NT2/D1 (cell line): ENCODE measurements at places on chromosomes 2 and 18.

DNA sequence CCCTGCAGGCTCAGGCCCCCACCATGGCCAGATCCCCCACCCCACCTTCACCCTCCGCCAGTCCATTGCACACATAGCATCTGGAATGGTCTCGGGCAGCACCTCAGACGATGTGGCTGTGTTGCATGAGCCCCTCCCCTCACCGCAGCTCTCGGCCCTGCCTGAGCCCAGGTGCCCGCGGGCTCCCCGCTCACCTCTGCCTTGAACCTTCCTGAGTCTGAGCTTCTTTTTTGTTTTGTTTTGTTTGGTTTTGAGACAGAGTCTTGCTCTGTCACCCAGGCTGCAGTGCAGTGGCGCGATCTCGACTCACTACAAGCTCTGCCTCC is 20.1 kb downstream of the RRM2 start:
- DNase-seq, result no peak

DNA sequence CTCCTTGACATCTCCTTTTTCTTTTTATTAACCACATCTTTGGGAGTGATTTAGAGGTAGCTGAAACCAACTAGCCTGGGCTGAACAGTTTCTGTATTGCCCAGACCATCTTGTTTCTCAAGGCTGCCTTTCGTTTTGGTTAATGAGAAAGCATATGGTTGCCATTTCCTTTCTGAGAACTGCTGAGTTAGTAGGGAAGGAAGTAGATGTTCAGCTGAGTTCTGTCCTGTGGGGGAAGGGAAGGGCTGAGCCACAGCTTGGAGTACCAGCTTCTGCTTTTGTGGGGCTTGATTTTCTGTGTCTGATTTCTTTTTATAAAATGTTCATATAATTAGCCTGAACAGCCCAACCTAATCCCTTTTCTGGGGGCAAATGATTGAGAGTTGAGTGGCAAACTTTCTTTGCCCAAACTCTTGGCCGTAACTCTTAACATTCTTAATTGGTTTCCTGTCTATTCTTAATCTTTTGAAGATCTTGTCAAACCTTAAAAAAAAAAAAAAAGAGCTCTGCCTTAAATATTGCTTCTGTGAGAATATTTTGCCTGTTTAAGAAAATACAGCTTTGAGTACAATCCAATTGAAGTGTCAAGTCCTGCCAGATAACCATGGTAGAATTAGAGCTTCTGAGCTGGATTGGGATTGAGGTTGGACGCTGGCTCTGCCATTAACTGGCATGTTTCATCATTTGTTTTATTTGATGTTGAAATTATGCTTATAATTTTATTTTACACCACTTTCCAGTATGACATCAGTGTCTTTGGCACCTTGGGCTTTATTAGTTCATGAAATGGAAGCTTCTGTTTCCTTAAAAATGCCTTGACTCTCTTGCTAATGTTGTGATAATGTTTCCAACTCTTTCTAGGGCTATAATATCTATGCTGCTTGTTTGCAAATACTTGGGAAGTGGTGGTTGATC is 1.9 kb upstream of the NABP1 start:
- DNase-seq, result no peak

DNA sequence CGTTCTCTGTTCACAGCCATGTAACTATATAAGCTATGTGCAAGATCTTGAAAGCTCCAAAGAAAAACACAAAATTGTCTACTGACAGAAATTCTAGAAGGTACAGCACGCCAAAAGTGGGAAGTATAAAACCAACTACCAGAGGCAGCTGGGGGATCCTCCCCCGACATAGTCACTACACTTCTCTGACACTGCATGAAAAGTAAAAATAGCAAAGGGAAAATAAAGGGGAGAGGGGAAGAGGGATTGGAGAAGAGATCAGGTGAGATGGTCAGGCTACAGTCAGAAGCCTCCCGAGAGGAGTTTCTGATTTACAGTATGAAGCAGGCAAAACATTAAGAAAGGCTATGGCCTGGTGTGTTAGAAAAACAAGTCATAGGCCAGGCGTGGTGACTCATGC is 39.8 kb upstream of the PCBP1 start:
- DNase-seq, result no peak

GRCh38 chr2:84486441-84487115 is 27.5 kb upstream of the SUCLG1 start:
- DNase-seq, result no peak

DNA sequence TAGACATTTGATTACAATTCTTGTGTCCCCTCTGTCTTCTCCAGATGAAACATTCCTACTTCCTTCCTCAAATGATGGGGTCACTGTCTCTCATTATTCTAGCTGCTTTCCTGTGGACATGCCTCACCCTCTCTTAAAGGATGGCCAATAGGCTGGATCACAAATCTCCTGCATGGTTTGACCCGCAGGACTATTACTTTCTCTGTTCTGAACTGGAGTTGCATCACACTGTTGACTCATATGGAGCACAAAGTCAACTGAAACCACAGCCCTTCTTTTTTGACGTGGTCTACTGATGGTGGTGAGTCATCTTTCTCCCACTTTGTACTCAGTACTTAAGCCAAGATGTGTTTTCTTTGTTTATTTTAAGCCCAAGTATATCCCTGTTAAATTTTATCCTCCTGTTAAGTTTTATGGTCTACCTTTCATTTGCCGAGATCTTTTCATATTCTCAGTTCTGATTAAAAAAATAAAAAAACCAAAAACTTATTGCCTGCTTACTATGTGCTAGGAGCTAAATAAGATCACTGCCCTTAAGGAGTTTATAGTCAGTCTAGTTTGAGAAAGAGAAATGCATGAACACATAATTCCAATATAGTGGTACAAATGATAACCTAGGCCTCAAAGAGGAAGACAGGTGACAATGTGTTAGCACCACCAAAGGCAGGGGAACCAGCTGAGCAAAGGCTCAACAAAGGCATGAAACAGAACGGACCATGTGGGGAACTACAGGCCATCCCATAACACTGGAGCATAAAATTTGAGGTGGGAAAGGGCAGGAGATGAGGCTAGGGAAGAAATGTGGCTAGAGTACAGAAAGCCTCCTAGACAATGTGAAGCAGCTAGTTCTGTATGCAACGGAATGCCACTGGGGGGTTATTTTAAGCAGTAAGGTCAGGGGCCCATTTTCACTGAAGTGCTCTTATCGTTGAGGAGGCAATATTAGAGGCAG is 67.6 kb upstream of the ZFP36L2 start:
- DNase-seq, result no peak

- DNase-seq, result no peak
Observed at GRCh38 chr2:172415157-172415864, 12.1 kb upstream of the ITGA6 start.

DNA sequence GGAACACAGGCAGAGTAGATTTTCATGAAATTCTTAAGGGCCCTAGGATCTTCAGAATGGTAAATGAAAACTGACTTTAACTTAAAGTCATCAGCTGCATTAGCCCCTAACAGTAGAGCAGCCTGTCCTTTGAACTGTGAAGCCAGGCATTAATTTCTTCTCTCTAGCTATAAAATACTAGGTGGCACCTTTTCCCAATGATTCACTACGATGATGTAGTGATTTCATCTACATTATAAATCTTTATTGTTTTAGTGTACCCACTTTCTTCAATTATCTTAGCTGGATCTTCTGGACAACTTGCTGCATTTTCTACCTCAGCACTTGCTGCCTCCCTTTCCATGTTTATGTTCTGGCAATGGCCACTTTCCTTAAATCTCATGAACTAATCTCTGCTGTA is 290.5 kb downstream of the NOL4 start:
- DNase-seq, result no peak

DNA sequence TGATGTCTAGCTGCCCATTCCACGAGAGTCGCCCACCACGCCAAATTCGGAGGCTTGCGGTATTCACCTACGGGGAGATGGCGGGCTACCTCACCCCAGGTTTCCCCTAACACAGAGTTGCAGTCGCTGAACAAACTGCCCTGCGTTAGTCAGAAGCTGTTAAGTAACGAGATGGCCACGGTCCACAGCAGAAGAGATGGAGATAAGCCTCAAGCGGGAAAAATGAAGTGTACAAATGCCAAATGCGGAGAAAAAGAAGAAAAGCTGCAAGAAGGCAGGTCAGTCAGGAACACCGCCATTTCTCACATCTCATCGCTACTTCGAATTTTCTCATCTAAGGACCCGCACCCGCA is 425 bp downstream of the ASB3 start:
- no peak for DNase-seq

DNA sequence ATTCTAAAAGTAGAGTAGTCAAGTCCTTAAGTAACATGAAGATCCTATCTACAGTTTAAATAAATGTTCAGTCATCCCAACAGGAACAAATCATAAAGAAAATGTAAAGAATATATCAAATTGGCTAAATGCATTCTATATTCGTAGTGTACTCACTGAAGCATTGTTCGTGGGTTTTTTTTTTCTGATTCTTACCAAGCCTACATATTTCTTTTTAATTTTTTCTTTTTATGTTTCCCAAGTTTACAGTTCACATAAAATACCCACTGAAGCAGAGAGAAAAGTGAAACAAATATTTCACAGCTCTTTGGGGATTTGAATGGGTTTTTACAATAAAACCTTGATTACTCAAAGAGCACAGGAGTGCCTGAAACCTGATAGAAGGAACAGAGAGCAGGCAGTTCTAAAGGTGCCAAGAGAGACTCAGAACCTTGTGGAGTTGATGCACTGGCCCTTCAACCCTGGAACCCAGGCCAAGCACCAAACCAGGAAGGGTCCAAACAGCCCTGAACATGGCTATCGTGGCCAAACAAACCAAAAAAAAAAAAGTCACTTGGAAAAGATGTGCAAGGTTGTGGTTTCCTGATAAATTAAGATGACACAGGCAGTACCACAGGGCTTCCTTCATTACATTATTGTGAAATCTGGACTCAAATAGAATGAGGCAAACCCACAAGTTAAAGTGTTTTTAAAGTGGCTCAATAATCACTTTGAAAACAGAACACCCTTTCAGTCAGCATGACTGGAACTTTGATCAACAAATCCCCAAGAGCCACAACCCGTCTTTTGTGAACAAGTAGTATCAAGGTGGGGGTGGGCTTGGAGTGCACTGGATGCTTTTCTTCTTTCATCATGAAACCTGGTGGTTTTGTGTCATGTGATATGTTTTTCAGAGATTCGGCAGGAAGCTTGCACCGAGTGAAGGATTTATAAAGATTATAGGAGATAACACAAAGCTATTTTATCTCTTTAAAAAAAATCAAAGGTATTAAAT is 245.0 kb upstream of the FN1 start:
- no peak for DNase-seq

DNA sequence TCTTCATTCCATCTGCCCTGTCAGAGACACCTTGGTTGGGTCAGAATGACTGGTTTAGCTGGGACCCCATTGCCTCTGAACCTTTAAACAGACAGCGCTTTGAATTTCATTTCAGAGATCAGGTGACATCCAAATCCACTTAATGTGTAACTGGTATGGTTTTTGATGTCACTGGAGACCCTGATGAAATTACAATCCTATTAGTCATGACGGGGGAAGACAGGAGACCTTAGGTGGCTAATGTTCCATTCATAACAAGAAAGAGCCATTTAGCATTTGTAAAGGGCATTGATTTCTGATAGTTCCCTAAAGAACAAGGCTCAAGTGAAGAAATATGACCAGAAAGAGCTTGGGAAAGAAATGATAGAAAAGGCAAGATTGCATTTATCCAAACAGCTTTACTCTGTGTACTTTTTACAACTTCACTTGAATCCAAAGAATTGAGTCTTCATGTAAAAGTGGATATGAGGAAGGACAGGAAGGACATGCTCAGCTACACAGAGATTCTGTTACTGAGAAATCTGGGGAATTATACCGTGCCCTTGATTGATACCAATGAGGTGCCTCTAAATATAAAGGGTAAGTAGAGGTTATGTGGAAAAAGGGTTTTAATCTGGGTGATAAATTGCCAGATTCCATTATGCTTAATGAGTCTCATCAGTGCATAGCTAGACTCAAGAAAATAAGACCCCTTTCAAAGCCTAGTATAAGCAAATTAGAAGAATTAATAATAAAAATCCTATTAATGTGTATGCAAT is 198.2 kb downstream of the NCKAP5 start:
- DNase-seq, result peak; percentile 30

- peak; percentile 3 for DNase-seq
Observed at GRCh38 chr18:32252141-32252860, 62.5 kb downstream of the MEP1B start.

GRCh38 chr2:146992466-146992865 is 852.4 kb upstream of the ACVR2A start:
- DNase-seq, result no peak

DNA sequence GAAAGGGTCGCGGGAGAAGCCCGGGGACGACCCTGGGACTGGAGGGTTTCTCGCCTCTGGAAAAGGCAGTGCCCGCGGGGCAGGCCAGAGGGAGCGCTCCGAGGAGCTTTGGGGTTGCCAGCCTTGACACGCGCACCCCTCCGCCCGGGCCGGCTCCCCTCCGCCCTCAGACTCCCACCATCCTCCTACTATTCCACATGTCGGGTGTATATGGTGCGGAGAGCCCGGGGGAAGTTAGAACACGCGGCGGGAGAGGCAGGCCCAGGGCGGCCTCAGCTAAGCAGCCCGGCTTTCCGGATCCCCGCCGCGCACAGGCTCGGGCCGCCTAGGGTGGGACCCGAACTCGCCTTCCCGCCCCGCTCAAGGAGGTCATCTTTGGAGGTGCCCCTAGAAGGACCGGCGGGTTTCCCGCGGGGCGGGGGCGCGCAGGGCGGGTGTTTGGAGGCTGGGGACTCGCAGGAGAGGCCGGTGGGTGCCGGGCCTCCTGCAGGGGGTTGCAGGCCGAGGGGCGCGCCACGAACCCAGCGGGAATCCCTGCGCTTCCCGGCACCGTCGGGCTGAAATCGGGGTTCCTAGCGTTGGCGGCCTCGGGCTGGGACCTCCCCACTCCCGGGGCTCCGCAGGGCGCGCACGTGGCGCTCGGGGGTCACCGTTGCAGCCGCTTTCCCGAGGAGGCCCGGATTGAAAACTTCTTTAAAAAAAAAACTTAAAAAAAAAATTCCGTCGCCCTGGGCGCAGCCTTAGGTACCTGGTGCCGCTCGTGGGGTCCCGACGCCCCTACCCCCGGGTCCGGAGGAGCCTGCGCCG is 3.7 kb downstream of the NFATC1 start:
- DNase-seq, result no peak

- no peak for DNase-seq
Observed at GRCh38 chr2:16526193-16526592, 139.4 kb downstream of the CYRIA start.

- no peak for DNase-seq
Observed at GRCh38 chr2:26709323-26710110, 17.0 kb downstream of the KCNK3 start.

- DNase-seq, result no peak
Observed at GRCh38 chr2:236178890-236179235, 10.7 kb upstream of the GBX2 start.

DNA sequence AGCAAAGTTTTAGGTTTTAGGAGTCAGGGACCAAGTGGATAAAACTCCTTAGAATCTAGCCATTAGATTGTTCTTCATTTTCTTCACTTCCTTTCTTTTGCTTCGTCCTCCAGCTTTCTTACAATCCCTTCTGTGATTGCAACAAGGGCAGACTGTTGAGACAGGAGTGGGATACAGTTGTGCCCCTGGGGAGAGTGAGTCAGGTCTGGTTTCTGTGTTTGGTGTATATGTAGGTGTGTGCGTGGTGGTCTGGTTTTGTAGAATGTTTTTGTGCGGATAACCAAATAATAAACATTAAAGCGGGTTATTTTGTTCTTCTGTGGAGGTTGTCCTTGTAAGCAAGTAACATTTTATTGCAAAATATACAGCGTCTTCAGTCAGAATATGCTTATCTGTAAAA is 7.3 kb downstream of the INSIG2 start:
- no peak for DNase-seq

GRCh38 chr2:75646090-75646582 is 447 bp upstream of the MRPL19 start:
- DNase-seq, result no peak

GRCh38 chr18:78974115-78974761 is 5.4 kb upstream of the SALL3 start:
- DNase-seq, result no peak
